ENCODE measurements at places on chromosomes 13 and 19. TPM values are rescaled to one million over a fixed set of nuclear protein-coding genes. Genes with fewer than 3 reads are reported as not detected.
A peak's percentile ranks its signal among the peaks of the same experiment; 100 is the strongest.

GRCh38 chr13:68046903-68047302 is 816.8 kb upstream of the PCDH9 start:
- DNase-seq = no peak
- H3K36me3 ChIP-seq = no peaks in the 10 kb centered on the region
- H3K27ac ChIP-seq = no peak overlapping the region
- no peaks in the 10 kb centered on the region for H3K4me1 ChIP-seq
- H3K4me3 ChIP-seq = no peak overlapping the region

Gene PTPRH
- 4.4 TPM for total RNA-seq

GRCh38 chr19:39145180-39145953 is 19.8 kb downstream of the PAK4 start:
- H3K4me1 ChIP-seq = peaks cover 32% of the 10 kb centered on the region
- no peak for DNase-seq
- H3K4me3 ChIP-seq = no peak overlapping the region
- peak overlapping the region; percentile 69 for H3K27ac ChIP-seq

Gene DCLK1
- 36.1 TPM for total RNA-seq

Gene TEKTIP1
- total RNA-seq = not detected

DNA sequence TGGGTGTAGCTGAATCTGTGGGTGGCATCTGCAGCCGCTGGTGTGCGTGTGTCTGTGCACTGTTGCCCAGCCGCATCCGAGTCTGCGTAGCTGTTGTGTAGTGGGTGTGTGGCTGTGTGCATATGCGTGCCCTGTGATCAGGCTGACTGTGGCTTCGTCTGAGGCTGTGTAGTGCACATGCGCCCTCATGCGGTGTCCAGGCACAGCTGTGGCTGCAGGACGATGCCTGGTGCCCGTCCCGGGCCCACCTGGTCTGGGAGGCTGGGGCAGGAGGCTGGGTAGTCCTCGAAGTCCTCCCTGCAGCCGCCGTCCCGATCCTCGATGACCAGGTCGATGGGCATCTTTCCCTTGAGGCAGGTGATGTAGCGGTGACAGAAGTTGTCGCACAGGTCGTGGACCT is 4.9 kb downstream of the MEIS3 start:
- no peaks in the 10 kb centered on the region for H3K36me3 ChIP-seq
- no peaks in the 10 kb centered on the region for H3K27me3 ChIP-seq
- no peak overlapping the region for H3K27ac ChIP-seq
- no peak overlapping the region for H3K4me3 ChIP-seq
- no peak for DNase-seq
- peaks cover 19% of the 10 kb centered on the region for H3K4me1 ChIP-seq

DNA sequence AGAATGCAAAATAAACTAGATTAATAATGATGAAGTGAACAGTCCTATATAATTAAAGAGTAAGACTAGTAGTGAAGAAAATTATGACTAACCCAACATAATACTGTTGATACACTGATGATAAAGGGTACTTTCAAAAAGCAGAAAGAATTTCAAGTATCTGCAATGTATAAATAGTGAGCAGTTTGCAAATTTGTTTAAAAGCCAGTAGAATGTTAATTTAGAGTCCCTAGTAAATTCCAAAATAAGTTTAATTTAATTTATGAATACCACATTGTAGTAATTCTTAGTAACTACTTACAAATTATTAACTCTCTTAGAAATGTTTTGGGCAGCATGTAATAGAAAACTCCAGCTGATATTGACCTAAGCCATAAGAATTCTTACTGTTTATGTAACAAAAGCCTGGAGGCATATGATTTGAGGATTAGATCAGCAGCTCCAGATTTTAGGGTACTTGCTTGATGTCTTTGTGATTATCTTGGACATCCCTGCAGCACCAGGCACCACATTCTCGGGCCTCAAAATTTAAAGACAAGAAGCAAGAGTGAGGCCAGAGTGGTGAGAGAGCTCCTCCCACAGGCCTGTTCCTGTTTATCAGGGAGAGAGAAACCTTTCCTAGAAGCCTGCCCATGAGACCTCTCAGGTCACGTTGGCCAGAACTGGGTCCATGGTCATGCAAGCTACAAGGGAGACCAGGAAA is 67.6 kb upstream of the TDRD3 start:
- no peak overlapping the region for H3K27ac ChIP-seq
- no peak for DNase-seq
- H3K27me3 ChIP-seq = no peaks in the 10 kb centered on the region
- H3K4me3 ChIP-seq = no peak overlapping the region

Gene TMEM145
- not detected for total RNA-seq

Gene YJEFN3
- 2.5 TPM for total RNA-seq

Gene CATSPERD
- total RNA-seq = not detected

Gene ZFP36
- total RNA-seq = 631 TPM

DNA sequence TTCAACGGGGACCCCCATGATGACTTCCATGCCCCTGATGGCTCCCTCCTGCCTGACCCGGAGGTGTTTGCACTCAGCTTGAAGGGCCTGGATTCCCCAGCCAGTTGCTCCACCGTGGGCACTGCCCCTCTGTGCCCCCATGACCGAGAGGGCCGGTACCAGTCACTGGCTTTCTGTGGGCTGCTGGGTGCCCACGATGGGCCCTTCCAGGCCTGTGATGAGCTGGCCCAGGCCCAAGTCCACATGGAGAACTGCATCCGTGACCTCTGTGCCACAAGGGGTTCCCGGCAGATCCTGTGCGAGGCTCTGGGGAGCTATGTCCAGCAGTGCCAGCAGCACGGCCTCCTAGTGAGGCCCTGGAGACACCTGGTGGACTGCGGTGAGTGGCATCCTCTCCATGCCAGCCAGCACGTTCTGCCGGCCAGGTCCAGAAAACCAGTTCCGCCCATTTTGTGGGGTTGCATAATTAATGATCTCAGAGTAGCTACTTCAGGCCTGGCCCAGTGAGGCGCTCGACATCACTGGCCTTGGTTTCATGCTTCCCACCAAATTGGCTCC is 34.9 kb upstream of the FXYD3 start:
- no peak overlapping the region for H3K27ac ChIP-seq
- H3K36me3 ChIP-seq = no peaks in the 10 kb centered on the region
- no peak overlapping the region for H3K4me3 ChIP-seq
- no peaks in the 10 kb centered on the region for H3K4me1 ChIP-seq
- H3K27me3 ChIP-seq = no peaks in the 10 kb centered on the region

DNA sequence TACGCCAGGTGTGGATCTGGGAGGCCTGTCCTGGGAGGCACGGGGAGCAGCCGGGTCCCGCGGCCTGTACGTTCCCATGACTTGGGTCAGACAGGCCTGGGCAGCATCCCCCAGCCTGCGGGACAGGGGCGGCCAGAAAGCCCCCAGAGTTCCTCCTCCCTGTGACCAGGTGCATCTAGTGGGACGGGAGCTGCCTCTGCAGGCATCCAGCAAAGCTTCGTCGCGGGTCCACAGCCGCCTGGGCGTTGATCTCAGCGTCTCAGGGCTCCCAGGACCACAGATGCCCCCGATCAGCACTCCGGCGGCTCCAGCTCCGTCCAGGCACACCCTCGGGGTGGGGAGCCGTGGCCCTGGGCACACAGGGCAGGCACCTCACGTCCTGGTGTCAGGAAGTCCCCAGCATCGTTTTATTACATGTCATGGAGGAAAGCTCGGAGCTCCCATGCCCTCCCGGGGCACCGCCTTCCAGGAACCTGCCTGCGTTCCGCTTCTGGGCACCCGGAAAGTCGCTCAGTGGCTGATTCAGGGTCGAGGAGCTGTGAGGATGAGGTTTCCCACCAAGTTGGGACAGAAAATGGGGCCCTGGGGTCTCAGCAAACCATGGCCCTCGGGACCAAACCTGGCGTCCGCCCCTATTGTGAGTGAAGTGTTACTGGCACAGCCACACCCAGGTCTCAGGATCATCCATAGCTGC is 1.5 kb upstream of the GZMM start:
- no peaks in the 10 kb centered on the region for H3K27me3 ChIP-seq
- H3K36me3 ChIP-seq = peaks cover 38% of the 10 kb centered on the region
- H3K4me1 ChIP-seq = peaks cover 7% of the 10 kb centered on the region
- H3K27ac ChIP-seq = no peak overlapping the region

GRCh38 chr19:28164214-28164613 is 1048.7 kb downstream of the UQCRFS1 start:
- no peaks in the 10 kb centered on the region for H3K4me1 ChIP-seq
- H3K4me3 ChIP-seq = no peak overlapping the region
- H3K36me3 ChIP-seq = no peaks in the 10 kb centered on the region
- H3K27me3 ChIP-seq = no peaks in the 10 kb centered on the region
- no peak for DNase-seq

DNA sequence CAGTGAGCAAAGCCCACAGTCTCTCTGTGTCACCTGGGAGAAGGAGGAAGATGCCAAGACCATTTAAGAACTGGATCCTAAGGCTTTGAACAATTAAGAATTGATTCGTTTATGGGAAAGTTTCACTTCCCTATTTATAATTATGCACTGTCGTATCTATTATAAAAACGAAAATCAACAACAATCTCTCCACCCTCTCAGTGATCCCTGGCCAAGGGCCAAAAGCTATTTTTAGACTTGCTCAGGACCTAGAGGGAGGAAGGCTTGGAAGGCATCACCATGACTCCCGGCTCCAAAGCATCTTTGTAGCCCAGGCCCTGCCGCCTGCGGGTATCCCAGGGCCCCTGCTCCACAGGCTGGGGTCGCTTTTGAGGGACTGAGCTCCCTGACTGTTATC is 1.3 kb downstream of the RHPN2 start:
- no peaks in the 10 kb centered on the region for H3K36me3 ChIP-seq
- peak overlapping the region; percentile 46 for H3K4me3 ChIP-seq
- no peaks in the 10 kb centered on the region for H3K27me3 ChIP-seq
- no peak for DNase-seq
- H3K27ac ChIP-seq = no peak overlapping the region
- peaks cover 16% of the 10 kb centered on the region for H3K4me1 ChIP-seq

Gene BEST2
- 1.2 TPM for total RNA-seq

DNA sequence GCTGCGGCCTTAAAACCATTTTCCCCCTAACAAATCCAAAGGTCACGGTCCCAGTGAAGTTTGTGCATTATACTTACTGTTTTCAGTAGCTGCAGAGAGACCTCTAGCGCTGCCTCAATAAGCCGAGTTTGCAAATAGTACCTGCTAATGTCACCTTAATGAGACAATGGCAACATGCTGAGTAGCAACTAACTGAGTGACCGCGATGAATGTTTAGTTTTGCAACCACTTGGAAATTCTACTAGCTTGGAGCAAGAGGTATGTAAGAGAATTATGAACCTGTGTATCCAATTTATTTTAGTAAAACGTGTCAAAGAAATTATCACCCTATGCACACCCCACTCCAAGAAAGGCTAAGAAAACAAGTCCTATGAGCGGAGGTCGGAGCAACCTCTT is 1.2 kb downstream of the KPNA3 start:
- H3K4me3 ChIP-seq = peak overlapping the region; percentile 92
- peak overlapping the region; percentile 91 for H3K27ac ChIP-seq
- no peak for DNase-seq
- no peaks in the 10 kb centered on the region for H3K36me3 ChIP-seq
- H3K27me3 ChIP-seq = no peaks in the 10 kb centered on the region
- H3K4me1 ChIP-seq = peaks cover 36% of the 10 kb centered on the region

Gene ZNF878
- total RNA-seq = 0.49 TPM

- no peaks in the 10 kb centered on the region for H3K36me3 ChIP-seq
- peak overlapping the region; percentile 10 for H3K27ac ChIP-seq
- H3K27me3 ChIP-seq = no peaks in the 10 kb centered on the region
- peaks cover 32% of the 10 kb centered on the region for H3K4me1 ChIP-seq
- H3K4me3 ChIP-seq = no peak overlapping the region
- DNase-seq = no peak
Observed at GRCh38 chr13:98959786-98960605, 17.9 kb downstream of the DOCK9 start.

Gene CGB8
- total RNA-seq = not detected

DNA sequence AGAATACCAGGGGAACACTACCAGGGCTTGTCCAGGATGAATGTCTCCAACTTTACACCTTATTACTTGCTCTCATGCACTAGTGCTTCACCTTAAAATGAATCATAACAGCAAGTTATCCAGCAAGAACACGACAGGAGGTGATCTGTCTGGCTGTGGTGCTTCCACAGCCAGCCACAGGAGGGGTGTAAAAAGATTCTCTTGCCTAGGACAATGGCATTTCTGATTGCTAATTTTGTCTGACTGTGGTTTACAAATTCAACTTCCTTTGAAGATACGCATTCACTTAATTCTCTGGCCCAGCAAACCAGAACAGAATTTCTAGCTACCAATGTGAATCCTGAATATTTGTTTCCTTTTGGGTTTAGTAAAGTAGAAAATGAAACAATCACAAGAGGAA is 23.1 kb upstream of the COG3 start:
- no peak for DNase-seq
- H3K27ac ChIP-seq = no peak overlapping the region
- no peaks in the 10 kb centered on the region for H3K27me3 ChIP-seq
- H3K36me3 ChIP-seq = no peaks in the 10 kb centered on the region

Gene TMEM272
- total RNA-seq = 0.25 TPM

- no peak for DNase-seq
- H3K4me1 ChIP-seq = no peaks in the 10 kb centered on the region
- no peak overlapping the region for H3K27ac ChIP-seq
- H3K27me3 ChIP-seq = no peaks in the 10 kb centered on the region
- no peak overlapping the region for H3K4me3 ChIP-seq
Observed at GRCh38 chr13:107734891-107735625, 480.3 kb downstream of the LIG4 start.

GRCh38 chr19:39052243-39052746 is 19.9 kb upstream of the FBXO27 start:
- no peak overlapping the region for H3K4me3 ChIP-seq
- H3K27ac ChIP-seq = no peak overlapping the region
- no peaks in the 10 kb centered on the region for H3K4me1 ChIP-seq
- no peaks in the 10 kb centered on the region for H3K27me3 ChIP-seq

- no peaks in the 10 kb centered on the region for H3K36me3 ChIP-seq
- peak overlapping the region; percentile 8 for H3K27ac ChIP-seq
- H3K27me3 ChIP-seq = no peaks in the 10 kb centered on the region
- DNase-seq = no peak
Observed at GRCh38 chr13:29497137-29497654, 98.3 kb downstream of the SLC7A1 start.

Gene DIRAS1
- 2.0 TPM for total RNA-seq

GRCh38 chr19:49626226-49626625 is 13.7 kb downstream of the RRAS start:
- DNase-seq = no peak
- no peak overlapping the region for H3K27ac ChIP-seq
- H3K4me1 ChIP-seq = peaks cover 8% of the 10 kb centered on the region
- H3K36me3 ChIP-seq = peaks cover 29% of the 10 kb centered on the region
- H3K27me3 ChIP-seq = no peaks in the 10 kb centered on the region

Gene SMARCA4
- total RNA-seq = 90.4 TPM

GRCh38 chr13:36509369-36509768 is 77.1 kb downstream of the CCNA1 start:
- no peaks in the 10 kb centered on the region for H3K36me3 ChIP-seq
- no peaks in the 10 kb centered on the region for H3K27me3 ChIP-seq
- H3K4me1 ChIP-seq = no peaks in the 10 kb centered on the region
- no peak overlapping the region for H3K27ac ChIP-seq
- no peak for DNase-seq

Gene C19orf85
- total RNA-seq = not detected
